ENCODE measurements at places on chromosomes 5 and 9. TPM values are rescaled to one million over a fixed set of nuclear protein-coding genes. Genes with fewer than 3 reads are reported as not detected.

GRCh38 chr5:133341915-133342710, 270.2 kb downstream of the FSTL4 start:
- peak; percentile 20 for DNase-seq
- H3K4me1 ChIP-seq: no peaks in the 10 kb centered on the region
- H3K4me3 ChIP-seq: no peak overlapping the region

CEMIP2 gene
- 17.9 TPM for total RNA-seq

GRCh38 chr9:126051446-126052130, 275.0 kb upstream of the MVB12B start:
- H3K4me3 ChIP-seq: no peak overlapping the region
- H3K27ac ChIP-seq: no peak overlapping the region
- H3K36me3 ChIP-seq: no peaks in the 10 kb centered on the region
- DNase-seq: peak; percentile 46
- H3K4me1 ChIP-seq: no peaks in the 10 kb centered on the region
- no peaks in the 10 kb centered on the region for H3K27me3 ChIP-seq

DNA sequence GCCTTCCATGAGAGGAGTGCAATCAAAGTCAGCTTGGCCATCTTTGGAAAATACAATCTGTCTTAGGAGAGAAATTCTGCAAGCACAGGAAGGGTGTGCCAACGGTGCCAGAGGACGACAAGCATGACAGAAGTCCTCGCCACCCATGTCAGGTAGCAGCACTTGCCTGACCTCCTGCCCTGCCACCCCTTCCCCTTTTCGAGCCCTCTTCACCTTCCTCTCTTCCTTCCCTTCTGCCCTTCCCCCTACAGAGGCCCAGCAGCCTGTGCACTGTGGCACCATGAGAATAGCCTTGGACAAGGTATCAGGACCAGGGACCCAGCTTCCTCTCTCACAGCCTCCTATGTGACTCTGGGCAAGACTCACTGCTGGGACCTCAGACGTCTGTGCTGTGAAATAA, 5.3 kb upstream of the UBE2QL1 start:
- no peaks in the 10 kb centered on the region for H3K27me3 ChIP-seq
- H3K27ac ChIP-seq: no peak overlapping the region
- H3K4me1 ChIP-seq: no peaks in the 10 kb centered on the region
- no peak for DNase-seq
- H3K4me3 ChIP-seq: no peak overlapping the region
- H3K36me3 ChIP-seq: no peaks in the 10 kb centered on the region

DNA sequence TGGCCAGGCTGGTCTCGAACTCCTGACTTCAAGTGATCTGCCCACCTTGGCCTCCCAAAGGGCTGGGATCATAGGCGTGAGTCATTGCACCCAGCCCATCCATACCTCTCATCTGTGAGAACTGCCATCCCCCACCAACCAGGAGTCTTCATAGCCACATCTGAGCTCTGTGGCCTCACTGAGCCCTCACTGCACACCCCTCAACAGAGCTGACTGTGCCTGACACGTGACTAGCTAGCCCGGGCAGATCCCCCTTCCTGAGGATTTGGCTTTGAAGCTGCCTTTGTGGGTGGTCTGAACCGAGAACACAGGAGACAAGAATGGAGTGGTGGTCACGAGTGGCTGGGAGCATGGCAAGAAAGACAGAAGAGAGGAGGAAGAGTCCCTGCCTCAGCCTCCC, 15.6 kb downstream of the AK8 start:
- DNase-seq: no peak
- H3K27me3 ChIP-seq: no peaks in the 10 kb centered on the region
- peaks cover 19% of the 10 kb centered on the region for H3K4me1 ChIP-seq
- H3K36me3 ChIP-seq: no peaks in the 10 kb centered on the region
- no peak overlapping the region for H3K27ac ChIP-seq
- no peak overlapping the region for H3K4me3 ChIP-seq

CA9 gene
- total RNA-seq: not detected

DNA sequence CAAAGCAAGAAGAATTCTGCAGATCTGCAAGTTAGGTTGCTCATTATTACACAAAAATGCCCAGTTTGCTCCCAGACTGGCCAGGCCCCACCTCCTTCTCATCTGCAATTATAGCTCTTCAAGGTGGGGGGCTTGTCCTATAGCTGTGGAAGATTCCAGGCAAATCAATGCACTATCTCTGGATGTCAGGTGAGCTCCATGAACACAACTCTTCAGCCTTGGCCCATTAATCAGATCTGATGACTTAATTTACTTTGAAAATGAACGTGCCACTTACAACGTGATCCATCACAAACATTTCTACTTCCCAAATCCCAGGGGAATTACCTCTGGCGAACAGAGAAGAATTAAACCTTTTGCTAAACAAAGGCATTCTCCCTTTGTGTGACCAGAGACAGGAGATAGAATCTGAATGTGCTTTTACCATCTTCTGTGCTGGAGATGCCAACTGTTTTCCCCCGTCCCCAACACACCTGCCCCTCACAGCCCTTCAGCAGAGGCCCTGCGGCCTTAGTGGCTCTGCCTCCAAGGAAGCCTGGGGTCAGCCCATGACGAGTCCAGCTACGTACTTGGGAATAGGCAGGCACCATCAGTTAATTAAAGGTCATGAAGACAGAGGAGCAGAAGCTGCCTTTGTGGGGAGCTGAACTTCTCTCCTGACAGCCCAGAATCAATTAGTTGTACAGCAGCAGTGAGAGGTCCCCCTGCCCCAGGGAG, 60.5 kb downstream of the SNX18 start:
- no peak overlapping the region for H3K4me3 ChIP-seq
- H3K27ac ChIP-seq: no peak overlapping the region
- DNase-seq: no peak
- H3K36me3 ChIP-seq: no peaks in the 10 kb centered on the region
- H3K27me3 ChIP-seq: no peaks in the 10 kb centered on the region

SPEF2 gene
- total RNA-seq: 3.6 TPM

DNA sequence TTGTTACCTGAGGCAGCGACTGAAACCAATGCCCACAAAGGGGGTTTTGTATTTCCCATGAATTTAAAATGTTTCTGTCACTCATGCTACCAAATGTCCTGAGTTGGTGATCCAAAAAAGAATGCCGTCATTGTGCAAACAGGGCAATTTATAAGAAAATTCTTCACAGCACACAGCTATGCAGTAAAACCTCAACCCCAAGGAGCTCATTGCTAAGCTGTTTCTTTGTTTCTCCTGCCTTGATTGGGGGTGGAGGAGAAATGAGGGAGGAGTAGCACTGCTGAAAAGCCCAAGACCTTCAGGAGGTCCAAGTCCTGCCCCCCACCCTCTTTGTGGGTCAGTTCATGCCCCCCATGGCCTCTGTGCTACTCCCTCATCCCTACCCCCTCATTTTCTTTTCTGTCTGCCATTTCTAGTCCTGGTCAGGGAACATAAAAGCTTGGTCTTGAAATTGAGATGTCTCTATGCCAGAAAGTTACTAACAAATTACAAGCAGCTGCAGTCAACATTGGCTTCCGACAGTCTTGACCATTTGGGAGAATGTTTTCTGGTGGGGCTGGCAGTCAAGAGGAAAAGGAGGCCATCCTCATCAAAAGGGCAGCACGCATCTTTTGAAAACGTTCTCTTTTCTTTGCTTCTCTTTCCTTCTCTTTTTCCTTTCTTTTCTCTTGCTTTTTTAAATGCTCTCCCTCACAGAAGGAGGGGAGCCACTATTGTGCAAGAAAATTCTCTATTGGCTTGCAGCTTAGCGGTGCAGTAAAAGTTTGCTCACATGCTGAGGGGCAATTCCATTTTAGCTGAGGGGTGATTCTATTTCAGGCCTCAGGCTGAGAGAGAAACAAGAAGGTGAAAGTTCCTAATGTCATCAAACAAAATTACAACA, 133.3 kb downstream of the GCNT1 start:
- H3K27ac ChIP-seq: no peak overlapping the region
- no peaks in the 10 kb centered on the region for H3K36me3 ChIP-seq
- DNase-seq: no peak
- no peak overlapping the region for H3K4me3 ChIP-seq
- H3K4me1 ChIP-seq: no peaks in the 10 kb centered on the region

HEXB gene
- total RNA-seq: 132 TPM

TNFSF15 gene
- 13.2 TPM for total RNA-seq

CNTNAP3B gene
- 65.9 TPM for total RNA-seq

BTNL9 gene
- 4.2 TPM for total RNA-seq

BAAT gene
- total RNA-seq: not detected

- H3K27me3 ChIP-seq: no peaks in the 10 kb centered on the region
- H3K27ac ChIP-seq: no peak overlapping the region
- no peaks in the 10 kb centered on the region for H3K4me1 ChIP-seq
- H3K4me3 ChIP-seq: no peak overlapping the region
- no peak for DNase-seq
- no peaks in the 10 kb centered on the region for H3K36me3 ChIP-seq
Observed at GRCh38 chr9:120562861-120563443, 17.0 kb downstream of the CDK5RAP2 start.

GRCh38 chr9:80842389-80842788, 847.0 kb downstream of the TLE1 start:
- no peak overlapping the region for H3K4me3 ChIP-seq
- no peaks in the 10 kb centered on the region for H3K36me3 ChIP-seq
- H3K27ac ChIP-seq: no peak overlapping the region
- H3K4me1 ChIP-seq: peaks cover 5% of the 10 kb centered on the region
- DNase-seq: no peak

DNA sequence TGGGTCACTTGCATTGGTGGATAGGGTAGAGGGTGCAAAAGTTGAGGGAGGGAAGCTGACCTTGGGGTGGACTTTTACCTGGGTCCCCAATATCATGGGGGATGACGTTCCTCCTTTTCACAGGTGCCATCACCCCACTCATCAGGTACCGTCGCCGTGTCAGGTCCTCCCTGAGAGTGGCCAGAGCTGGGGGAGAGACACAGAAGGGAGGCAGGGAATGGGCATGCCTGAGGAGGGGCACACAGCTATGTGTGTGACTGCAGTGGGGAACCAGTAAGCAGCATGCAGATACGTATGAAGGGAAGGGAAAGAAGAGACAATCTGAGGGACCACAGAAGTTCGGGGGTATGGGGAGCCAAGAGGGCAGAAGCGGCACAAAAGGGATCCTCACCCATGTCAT, 6.5 kb downstream of the CREB3 start:
- H3K4me3 ChIP-seq: no peak overlapping the region
- H3K27me3 ChIP-seq: no peaks in the 10 kb centered on the region
- DNase-seq: peak; percentile 58
- H3K27ac ChIP-seq: no peak overlapping the region
- H3K36me3 ChIP-seq: peaks cover 87% of the 10 kb centered on the region

DNA sequence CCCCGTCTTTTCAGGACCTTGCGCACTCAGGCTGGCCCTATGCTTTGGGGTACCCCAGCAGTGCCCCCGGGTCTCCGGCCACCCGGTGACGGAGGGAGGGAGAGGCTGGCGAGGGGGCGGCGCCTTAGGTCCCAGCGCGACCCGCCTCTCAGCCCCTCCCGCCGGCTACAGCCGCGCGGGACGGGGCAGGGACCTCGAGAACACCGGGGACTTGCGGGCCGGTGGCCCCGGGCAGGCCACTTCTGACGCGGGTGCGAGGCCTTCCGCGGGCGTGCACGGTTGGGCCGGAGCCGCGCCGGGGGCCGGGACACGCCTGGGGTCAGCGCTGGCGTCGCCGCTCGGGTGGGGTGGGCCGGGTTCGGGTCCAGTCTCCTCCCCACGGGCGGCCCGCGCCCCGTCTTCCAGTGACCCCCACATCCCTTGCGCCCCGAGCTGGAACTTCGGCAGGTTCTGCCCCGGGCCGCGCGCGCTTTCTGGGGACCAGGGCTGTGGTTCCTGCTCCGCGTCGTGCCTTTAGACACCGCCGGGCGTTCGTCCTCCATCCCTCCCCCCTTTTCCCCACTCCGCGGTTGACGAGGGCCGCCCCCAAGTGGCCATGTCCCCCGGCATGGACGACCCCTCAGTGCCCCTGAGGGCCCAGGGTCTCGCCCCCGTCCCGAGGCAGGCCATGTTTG, 3.8 kb upstream of the SQSTM1 start:
- H3K4me3 ChIP-seq: peak overlapping the region; percentile 64
- DNase-seq: no peak
- H3K4me1 ChIP-seq: peaks cover 43% of the 10 kb centered on the region
- no peaks in the 10 kb centered on the region for H3K36me3 ChIP-seq
- H3K27me3 ChIP-seq: no peaks in the 10 kb centered on the region
- H3K27ac ChIP-seq: peak overlapping the region; percentile 99

DNA sequence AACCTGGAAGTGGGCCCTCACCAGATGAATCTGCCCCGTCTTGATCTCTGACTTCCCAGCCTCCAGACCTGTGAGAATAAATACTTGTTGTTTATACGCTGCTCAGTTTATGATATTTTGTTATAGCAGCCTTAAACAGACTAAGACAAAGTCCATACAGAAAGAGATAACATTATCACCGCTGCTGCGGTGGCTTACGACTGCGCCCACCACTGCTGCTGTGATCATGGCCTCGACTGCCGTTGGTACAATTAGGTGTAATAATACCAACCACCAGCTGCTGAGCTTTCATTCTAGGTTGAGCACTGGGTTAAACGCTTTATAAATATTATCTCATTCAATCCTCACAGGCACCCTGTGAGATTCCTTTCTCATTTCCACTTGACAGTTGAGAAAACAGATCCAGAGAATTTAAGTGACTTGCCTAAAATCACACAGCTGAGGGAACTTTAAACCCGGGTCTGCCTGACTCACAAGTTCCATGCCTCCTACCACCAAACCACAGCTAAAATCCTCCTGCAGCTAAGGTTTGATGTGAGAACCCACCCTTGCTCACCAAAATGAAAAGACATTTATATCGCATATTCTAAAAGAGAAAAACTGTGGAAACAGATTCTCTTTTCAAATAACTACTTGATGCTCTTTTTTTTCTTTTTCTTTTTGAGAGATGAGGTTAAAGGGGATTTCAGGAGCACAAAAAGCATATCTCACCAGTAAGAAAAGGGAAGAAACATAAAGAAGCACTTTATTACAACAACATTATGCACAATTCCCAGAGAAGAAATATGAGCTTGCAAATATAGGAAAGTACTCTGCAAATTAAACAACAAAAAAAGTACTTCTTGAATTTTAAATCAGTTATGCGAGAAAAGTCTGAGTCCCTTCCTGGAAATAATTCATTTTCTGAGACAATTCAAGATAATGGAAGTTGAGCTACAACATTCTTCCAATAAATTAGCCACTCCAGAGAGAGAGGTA, 23.9 kb downstream of the GOLM1 start:
- H3K27me3 ChIP-seq: no peaks in the 10 kb centered on the region
- H3K4me1 ChIP-seq: peaks cover 41% of the 10 kb centered on the region
- DNase-seq: no peak
- no peak overlapping the region for H3K27ac ChIP-seq
- no peak overlapping the region for H3K4me3 ChIP-seq
- H3K36me3 ChIP-seq: no peaks in the 10 kb centered on the region

- no peak overlapping the region for H3K27ac ChIP-seq
- no peaks in the 10 kb centered on the region for H3K4me1 ChIP-seq
- no peak overlapping the region for H3K4me3 ChIP-seq
- H3K36me3 ChIP-seq: no peaks in the 10 kb centered on the region
Observed at GRCh38 chr9:2395814-2396612, 225.6 kb upstream of the VLDLR start.

All from sigmoid colon (tissue), 7 donors.